ENCODE measurements at places on chromosomes 12 and 14.
A peak's percentile ranks its signal among the peaks of the same experiment; 100 is the strongest.

DNA sequence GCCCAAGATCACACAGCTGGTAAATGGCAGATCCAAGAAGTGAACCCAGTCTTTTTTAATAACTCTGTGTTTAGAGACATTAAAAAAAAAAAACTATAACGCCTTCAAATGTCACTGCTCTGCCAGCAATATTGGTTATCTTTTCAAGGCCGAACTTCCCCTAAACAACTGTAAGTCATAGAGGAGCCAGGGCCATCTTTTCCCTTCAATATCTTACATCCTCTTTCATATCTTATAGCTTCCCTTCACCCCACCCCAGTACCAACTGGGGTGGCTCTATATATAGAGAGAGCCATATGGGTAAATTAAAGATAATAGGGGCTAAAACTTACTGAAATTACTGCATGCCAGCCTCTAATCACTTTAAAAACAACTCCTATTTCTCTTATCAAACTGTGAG is 100.2 kb downstream of the STAB2 start:
- DNase-seq, result no peak

- DNase-seq, result no peak
Measured at GRCh38 chr12:77766224-77766623, 64.5 kb upstream of the NAV3 start.

DNA sequence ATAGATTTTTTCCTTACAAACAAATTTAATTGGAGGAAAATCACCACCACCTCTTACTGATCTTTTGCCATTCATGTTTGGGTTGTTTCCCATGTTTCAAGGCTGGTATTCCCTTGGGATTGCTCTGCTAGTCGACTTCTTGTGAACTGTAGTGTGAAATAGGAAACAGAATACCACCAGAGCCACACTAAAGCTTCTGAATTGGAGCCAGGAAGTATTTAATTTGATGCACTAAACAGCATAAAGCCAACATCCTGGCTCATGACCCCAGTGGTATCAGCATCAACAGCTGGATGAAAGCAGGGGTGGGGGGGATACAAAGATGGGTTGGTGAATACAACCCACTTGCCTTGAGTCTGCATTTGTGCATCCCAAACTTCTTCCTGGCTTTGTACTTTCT is 127.5 kb downstream of the TBC1D30 start:
- DNase-seq, result no peak

DNA sequence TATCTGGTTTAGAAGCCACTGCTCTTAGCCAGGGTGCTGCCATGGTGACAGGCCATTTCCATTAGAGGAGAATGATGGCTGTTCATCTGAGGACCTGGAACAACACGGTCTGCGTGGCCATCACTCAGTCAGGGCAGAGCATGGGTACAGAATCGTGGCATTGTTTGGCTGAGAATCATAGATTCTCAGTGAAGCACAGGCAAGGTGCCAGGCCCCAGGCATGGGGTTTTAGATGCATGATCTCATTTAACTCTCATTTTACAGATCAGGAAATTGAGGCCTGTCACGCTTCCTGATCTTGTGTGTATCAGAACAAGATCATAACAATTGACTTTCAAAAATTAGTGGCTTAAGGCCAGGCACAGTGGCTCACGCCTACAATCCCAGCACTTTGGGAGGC is 26.8 kb upstream of the IRF2BPL start:
- DNase-seq, result no peak

DNA sequence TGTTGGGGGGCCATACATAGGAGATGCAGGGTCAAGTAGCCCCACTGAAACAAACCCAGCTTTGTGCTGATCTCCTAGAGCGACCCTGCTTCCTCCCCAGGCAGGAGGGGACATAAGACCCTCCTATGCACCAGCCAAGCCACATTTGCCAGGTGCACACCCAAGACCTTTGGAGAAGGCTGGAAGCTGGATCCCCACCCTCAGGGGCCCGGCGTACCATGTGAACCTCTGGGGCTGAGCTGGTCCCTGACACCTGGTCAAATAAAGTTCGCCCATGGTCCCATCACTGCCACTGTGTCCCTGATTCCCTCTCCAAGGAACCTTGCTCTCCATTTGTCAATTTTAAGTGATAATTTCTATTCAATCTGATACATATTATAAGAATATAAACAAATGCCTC is 162.1 kb upstream of the VASH1 start:
- DNase-seq, result no peak

DNA sequence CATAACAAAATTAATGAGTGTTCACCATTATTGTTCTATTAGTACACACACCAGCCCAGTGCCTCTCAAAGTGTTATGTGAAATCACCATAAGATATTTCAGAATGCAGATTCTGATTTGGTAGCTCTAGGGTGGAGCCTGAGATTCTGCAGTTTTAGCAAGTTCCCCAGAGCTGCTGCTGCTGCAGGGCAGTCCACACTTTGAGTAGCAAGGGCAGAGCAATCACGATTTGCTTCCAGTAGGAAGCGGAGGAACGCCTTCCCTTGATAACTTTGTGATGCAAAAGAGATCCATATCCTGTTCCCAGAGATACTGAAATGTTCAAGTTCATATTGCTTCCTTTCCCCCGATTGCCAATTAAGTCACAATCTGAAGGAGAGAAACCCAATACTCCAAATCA is 57.9 kb downstream of the SLC17A8 start:
- DNase-seq, result no peak

GRCh38 chr14:61493239-61493638 is 171.9 kb downstream of the PRKCH start:
- DNase-seq, result peak; percentile 98

- DNase-seq, result no peak
Measured at GRCh38 chr14:74599946-74600345, 12.1 kb downstream of the LTBP2 start.

GRCh38 chr12:92574051-92574783 is 128.6 kb upstream of the PLEKHG7 start:
- DNase-seq, result peak; percentile 26

DNA sequence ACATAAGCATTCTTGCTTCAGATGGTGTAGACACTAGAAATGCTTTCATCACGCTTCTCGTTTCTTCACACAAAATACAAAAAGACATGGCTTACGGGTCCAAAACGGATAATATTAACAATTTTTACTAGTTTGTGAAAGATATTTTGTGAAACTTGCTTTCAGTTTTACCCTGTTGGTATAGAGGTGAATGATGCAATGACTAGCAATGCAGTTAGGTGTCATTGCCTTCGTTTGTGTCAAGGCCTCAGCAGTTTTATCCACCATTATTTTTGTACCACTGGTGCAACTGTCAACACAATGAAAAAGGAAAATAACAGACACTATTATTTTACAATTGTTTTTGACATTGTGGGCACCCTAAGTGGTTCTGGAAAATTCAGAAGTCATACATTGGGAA is 323.0 kb downstream of the FLRT2 start:
- peak; percentile 7 for DNase-seq

GRCh38 chr12:106867651-106868050 is 88.1 kb upstream of the TMEM263 start:
- DNase-seq, result no peak

- DNase-seq, result peak; percentile 30
Measured at GRCh38 chr12:116656306-116656705, 81.6 kb downstream of the SPRING1 start.

DNA sequence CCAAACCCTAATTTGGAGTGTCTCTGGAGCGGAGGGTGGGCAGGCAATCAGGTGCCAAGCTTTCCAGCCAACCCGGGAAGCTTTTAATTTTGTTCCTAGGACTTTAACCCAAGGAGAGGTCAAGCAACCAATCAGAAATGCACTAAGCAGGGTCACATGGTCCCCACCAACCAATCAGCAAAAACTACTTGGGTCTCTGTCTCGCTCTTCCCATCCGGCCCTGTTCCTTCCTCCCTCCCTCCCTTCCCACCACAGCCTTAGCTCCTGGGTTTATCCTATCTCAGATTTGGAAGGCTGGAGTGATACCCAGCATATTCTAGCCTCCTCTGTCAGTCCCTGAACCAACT is 7.3 kb downstream of the HOXC5 start:
- no peak for DNase-seq

GRCh38 chr12:262817-263216 is at the start of gene SLC6A13:
SLC6A13 (minus strand) TSS chr12:262836; CDS start chr12:260052, 2,784 bp downstream.
- no peak for DNase-seq

- no peak for DNase-seq
Measured at GRCh38 chr14:64475585-64476273, 10.4 kb downstream of the AKAP5 start.

DNA sequence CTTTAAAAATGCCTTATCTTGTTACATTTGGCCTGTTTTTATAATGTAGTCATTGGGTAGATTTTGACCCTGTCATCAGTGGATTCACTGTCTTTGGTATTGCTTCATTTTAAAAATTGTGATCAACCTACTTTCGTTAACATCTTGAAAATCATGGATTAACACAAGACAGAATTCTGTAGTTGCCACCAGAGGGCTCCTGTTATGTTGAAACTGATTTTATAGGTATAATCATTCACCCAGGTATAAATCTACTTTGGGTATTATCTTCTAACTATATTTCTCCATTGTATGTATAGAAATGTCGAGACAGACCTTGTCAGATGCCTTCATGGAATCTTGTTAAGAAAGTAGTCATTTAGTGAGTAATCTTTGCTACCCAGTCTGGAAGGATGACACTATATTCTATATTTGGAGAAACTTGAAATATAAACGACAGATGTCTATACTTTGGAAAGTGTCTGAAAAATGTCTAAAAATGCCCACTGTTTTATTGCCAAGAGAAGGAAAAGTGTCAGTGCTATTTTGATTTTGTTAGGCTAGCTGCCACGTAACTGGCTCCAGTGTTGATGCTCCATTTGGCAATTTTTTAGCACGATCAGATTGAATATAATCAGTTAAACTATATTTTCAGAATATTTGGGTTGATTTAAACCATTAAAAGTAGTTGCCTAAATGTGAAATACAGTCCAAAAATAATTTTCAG is 129.4 kb downstream of the PELI2 start:
- DNase-seq, result peak; percentile 17

- no peak for DNase-seq
Measured at GRCh38 chr12:54936736-54937135, 47.8 kb downstream of the TESPA1 start.

DNA sequence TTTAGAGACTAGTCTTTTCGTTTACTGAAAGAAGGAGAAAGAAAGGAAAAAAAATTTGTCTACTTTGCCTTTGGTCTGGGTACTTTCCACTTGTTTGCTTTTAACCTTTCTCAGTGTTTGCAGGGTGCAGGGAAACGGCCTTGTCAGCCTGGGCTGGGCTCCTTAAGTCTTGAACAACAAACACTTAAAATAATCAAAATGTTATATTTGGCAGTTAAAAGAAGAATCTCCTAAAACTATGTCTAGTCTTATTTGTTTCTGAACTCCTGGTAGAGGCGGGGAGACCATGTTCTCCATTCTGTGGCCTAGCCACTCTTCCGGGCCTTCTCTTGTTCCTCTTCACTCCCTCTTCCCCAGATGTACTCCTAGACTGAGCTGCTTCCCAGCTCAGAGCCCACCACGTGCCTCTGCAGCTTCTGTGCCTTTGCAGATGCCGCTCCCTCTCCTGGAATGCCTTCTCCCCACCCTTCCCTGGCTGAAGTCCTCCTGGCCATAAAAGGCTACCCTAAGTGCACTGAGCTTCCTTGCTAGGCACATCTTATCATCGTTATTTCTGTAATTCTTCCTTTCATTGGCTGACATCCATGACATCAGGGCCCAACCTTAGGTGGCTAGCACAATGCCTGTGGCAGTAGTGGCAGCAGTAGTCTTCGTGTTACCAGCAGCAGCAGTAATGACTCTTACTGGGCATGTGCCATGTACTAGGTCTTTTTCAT is 432.9 kb downstream of the ZFP36L1 start:
- peak; percentile 51 for DNase-seq

GRCh38 chr14:76920331-76921087 is 94.3 kb downstream of the LRRC74A start:
- peak; percentile 86 for DNase-seq

DNA sequence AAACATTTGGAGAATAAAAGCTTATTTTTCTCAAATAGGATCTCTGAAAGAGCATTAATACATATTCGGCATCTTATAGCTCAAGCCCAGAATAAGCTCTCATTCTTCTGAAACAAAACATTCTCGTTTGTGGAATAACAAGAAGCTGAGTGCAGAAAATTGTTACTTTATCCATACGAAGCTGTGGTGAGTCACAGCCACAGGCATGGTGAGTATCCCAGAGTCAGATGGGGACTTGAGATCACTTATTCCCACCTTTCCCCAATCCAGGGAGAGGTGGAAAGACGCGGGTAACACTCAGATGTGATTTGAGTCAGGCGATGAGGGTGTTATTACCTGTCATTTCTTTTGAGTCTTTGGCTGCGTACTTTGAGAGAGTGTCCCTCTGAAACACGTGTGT is 214.6 kb upstream of the TMEM132C start:
- DNase-seq, result peak; percentile 28
